ENCODE measurements at places on chromosomes 2 and 18. TPM values are rescaled to one million over a fixed set of nuclear protein-coding genes. Genes with fewer than 3 reads are reported as not detected.
A peak's percentile ranks its signal among the peaks of the same experiment; 100 is the strongest.

DNA sequence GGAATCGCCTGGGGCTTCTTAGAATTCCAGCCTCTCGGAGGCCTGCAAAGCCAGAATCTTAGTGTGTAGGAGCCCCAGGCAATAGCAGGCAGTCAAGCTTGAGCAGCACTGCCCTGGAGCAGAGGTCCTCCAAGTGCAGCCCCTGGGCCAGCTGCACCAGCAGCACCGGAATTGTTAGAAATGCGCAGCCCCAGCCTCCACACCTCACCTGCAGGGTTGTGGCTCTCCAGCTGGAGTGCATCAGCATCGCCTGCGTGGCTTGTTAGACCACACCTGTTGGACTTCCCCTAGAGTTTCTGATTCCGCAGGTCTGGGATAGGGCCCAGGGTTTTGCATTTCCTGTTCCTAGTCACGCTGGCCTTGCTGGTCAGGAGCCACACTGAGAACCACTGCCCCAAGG is 100.3 kb downstream of the ASAP2 start:
- H3K27me3 ChIP-seq = peaks cover 3% of the 10 kb centered on the region
- no peak for DNase-seq
- peaks cover 7% of the 10 kb centered on the region for H3K4me1 ChIP-seq
- no peak overlapping the region for H3K4me3 ChIP-seq
- no peak overlapping the region for H3K27ac ChIP-seq

- no peak for DNase-seq
- no peak overlapping the region for H3K27ac ChIP-seq
Measured at GRCh38 chr2:23651187-23652080, 266.5 kb downstream of the KLHL29 start.

- no peaks in the 10 kb centered on the region for H3K27me3 ChIP-seq
- no peak overlapping the region for H3K4me3 ChIP-seq
- no peak for DNase-seq
- H3K4me1 ChIP-seq = no peaks in the 10 kb centered on the region
Measured at GRCh38 chr2:134457353-134457752, 203.5 kb downstream of the MGAT5 start.

NEDD4L gene
- 3.4 TPM for total RNA-seq

DNA sequence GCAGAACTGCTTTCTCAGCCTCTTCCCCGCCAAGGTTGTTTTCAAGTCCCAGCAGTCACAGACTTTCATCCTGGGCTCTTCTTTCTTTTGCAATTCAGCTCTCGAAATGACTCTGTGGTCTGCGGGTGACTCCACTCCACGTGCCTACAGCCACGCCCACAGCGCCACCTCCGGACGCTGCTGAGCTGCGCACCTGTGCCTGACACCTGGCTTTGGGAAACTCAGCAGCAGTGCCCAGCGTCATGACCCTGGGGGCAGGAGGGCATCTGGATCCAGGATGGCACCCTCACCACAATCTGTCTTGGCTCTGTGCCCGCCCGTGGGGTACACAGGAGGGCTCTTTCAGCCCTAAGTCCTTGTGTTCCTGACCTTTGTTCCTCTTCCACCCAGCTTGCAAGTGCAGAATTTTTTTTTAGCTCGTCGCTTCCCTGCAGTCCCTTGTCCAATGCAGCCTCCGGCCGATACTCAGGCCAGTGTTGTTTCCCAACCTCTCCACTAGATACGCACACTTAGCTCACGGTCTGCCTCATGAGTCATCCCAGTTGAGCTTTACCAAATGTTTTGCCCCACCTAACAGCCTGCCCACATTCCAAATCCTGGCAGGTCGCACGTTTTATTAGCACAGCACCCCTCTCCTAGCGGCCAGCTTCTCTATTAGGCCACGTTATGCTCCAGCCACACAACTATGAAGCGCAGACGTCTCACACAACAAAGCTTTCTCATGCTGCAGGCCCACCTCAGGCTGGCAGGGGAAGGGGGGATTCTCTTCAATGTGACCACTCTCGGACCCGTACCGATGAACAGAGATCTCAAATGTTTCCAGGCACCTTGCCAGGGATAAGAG is 6.5 kb upstream of the CAPN10 start:
- H3K27me3 ChIP-seq = no peaks in the 10 kb centered on the region
- peaks cover 36% of the 10 kb centered on the region for H3K4me1 ChIP-seq
- H3K27ac ChIP-seq = peak overlapping the region; percentile 63
- DNase-seq = peak; percentile 55
- peak overlapping the region; percentile 15 for H3K4me3 ChIP-seq

DNA sequence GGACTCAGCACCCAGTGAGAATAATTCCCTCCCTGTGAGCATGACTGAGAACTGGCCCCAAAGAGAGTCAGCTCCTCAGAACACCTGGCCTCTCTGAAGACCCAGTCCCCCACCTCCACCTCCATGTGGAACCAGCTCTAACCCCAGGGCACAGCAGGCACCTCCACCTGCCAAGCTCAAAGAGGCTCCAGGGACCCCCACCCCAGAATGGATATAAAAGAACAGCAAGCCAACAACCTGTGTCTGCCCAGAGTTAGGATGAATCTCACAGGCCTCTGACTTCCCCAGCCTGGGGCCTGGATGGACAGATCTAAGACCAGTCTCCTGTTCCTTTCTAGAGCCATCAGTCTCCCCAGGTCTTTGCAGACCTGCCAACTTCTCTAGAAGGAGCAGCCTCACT is 498.5 kb downstream of the EIPR1 start:
- DNase-seq = no peak
- no peaks in the 10 kb centered on the region for H3K4me1 ChIP-seq
- H3K4me3 ChIP-seq = no peak overlapping the region
- no peaks in the 10 kb centered on the region for H3K36me3 ChIP-seq
- no peak overlapping the region for H3K27ac ChIP-seq

C18orf54 gene
- total RNA-seq = 10.4 TPM

DNA sequence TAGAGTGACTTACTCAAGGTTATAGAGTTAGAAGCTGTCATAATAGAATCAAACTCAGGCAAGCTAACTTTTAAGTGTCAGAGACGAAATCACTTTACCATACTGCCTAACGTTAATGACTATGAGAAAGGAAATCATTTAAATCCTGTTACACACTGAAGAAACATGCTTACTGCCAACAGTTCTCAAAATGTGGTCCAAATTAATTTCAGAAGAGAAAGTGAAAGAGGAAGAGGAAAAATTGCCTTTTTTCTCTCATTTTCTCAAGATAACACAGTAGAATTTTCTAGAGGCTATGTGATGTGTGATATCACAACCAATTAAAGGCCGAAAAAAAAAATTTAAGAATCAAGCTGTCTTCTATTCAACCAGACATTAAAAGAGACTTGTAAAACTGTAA is 1362.7 kb upstream of the CHAC2 start:
- H3K4me3 ChIP-seq = no peak overlapping the region
- no peaks in the 10 kb centered on the region for H3K27me3 ChIP-seq
- H3K36me3 ChIP-seq = no peaks in the 10 kb centered on the region
- no peak for DNase-seq
- no peak overlapping the region for H3K27ac ChIP-seq
